H7 (cell line): ENCODE measurements at places on chromosomes 1 and 21.

DNA sequence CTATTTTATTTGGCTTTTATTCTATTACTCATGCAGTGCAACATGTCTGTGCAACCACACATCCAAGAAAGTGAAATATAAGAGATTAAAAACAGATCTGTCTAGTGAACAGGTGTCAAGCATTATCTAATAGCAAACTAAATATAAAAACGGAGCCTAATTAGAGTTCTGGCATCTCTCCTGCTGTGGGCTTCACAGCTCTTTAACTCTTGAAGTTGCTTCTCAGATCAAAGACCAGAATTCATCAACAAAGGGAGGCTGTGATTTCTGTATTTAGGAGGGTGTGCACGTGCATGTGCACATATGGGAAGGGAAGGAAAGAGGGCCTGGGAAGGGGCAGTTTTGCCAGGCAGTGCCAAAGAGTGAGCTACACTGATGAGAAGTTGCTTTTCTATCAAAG, 81.0 kb downstream of the MIS18A start:
- DNase-seq, result no peak

- no peak for DNase-seq
Observed at GRCh38 chr1:218847089-218847768, 326.4 kb upstream of the LYPLAL1 start.

DNA sequence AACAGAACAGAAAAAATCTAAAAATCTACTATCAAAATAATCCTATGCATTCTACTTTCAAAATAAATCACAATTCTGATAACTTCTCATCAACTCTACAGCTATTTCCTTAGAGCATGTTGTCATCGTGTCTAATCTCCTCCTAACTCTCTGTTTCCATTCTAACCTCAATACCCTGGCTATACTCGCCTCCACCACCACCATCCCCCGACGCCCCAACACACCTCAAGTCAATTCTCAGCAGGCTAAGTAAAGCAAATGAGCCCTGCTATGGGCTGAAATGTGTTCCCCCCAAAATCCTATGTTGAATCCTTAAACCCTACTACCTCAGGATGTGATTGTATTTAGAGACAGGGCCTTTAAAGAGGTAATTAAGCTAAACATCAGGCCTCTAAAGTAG, 34.6 kb downstream of the NRDC start:
- DNase-seq, result peak; percentile 50

- DNase-seq, result no peak
Observed at GRCh38 chr1:8059161-8059622, 33.1 kb upstream of the ERRFI1 start.

GRCh38 chr21:35658242-35658641, 402.1 kb downstream of the SETD4 start:
- DNase-seq, result no peak

- DNase-seq, result no peak
Observed at GRCh38 chr21:17688912-17689874, 76.5 kb upstream of the BTG3 start.
